ENCODE measurements at places on chromosomes 5 and 9.

GRCh38 chr5:30839956-30840355 lies 353.5 kb upstream of the CDH6 start:
- DNase-seq = no peak

- DNase-seq = no peak
Observed at GRCh38 chr5:132549576-132549975, 6.3 kb upstream of the IL5 start.

DNA sequence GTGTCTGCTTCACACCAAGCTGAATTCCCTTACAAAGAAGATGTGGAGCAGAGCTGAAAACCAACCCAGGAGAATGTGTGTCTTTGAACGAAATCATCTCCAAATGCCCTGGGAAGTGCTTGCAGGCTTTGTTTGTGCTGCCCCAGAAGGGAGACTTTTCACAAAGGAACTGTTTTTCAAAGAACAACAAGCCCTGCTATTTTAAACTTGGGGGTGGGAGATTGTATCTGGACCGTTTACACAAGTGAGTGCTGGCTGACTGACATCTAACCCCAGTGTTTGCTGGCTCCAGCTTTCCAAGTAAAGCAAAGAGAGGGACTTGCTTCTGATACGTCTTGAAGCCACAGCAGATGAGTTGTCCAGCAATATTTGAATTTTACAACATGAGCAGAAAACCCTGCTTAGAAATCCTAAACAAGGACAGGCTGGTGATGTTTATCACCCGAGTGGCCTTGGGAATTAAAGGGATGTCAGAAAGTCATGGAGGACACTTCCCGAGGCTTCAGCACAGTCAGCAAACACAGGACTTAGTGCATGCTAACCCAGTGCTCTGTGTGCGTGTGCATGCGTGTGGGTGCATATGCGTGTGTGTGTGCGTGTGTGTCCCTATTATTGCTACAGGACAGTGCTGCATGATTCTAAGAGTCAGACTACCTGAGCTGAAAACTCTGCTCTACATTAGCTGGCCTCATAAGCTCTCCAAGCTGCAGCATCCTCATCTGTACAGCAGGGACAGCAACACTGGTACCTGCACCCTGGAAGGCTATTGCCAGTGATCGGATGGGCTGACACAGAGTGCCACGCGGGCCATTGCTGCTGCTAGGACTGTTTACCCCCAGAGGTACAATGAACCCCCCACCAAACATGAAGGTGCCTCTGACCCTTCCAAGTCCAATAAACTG lies 1.4 kb downstream of the ADAMTS12 start:
- DNase-seq = no peak

- no peak for DNase-seq
Observed at GRCh38 chr9:137317021-137317717, 15.1 kb upstream of the NRARP start.

GRCh38 chr9:104972242-104972866 lies 44.4 kb upstream of the ABCA1 start:
- DNase-seq = no peak

DNA sequence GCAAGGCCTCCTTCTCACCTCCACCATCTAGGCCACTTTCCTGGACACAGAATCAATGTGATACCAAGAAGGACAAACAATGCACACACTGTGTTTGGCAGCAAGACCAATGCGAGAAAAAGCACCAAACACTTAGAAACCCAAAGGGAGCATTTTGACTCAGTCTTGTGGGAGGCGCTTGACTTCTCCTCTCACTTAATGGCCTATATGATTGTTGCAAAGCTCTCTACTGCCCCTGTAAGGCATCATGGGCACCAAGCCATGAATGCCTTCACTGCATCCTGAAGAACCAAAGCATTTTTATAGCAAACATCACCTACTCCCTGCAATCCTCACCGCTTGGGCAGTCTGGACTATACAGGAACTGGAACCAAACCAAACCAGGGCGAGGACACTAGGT lies 57.5 kb downstream of the CDH6 start:
- DNase-seq = no peak

- no peak for DNase-seq
Observed at GRCh38 chr5:76489877-76490688, 87.0 kb downstream of the IQGAP2 start.

GRCh38 chr5:80399526-80400239 lies 8.2 kb upstream of the ZFYVE16 start:
- DNase-seq = no peak

GRCh38 chr5:143506836-143507552 lies 103.5 kb upstream of the NR3C1 start:
- no peak for DNase-seq

- DNase-seq = no peak
Observed at GRCh38 chr9:116450378-116451139, 236.5 kb upstream of the TRIM32 start.

GRCh38 chr9:96186591-96187011 lies 115.4 kb downstream of the HSD17B3 start:
- DNase-seq = no peak

DNA sequence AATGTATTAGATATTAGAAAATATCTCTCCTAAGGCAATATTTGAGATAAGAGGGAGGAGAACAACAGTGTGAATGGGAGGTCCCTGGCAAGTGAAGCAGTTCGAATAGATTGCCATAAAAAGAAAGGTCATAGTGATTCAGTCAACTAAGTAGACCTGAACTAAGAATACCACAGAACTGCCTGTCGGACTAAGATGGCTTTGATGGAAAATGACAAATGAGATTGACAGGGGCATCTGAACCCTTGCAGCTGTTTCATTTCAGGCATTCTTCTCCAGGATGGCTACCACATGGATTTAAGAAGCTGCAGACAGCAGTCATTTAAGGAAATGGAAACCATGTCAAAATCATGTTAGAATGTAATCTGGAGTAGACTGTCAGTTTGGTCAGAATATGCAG lies 308.4 kb upstream of the MEF2C start:
- DNase-seq = no peak

- no peak for DNase-seq
Observed at GRCh38 chr9:116549061-116549664, 137.9 kb upstream of the TRIM32 start.

DNA sequence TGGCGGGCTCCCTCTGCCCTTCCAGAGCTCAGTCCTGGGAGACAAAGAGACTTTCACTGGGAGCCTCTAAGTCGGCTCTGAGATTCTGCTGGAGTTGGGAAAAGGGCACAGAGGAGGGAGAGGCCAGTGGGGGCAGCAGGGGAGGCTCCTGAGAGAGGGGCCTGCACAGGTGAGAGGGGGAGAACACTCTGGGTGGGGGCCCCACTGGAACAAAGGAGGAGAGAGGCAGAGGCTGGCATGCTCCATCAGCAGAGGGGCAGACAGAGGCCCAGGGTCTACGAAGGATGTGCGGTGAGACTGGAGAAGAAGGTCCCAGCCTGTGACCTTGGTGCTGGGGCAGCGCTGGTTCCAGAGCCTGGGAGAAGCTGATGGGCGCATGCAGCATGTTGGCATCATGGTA lies 8.9 kb downstream of the TCF7 start:
- no peak for DNase-seq

DNA sequence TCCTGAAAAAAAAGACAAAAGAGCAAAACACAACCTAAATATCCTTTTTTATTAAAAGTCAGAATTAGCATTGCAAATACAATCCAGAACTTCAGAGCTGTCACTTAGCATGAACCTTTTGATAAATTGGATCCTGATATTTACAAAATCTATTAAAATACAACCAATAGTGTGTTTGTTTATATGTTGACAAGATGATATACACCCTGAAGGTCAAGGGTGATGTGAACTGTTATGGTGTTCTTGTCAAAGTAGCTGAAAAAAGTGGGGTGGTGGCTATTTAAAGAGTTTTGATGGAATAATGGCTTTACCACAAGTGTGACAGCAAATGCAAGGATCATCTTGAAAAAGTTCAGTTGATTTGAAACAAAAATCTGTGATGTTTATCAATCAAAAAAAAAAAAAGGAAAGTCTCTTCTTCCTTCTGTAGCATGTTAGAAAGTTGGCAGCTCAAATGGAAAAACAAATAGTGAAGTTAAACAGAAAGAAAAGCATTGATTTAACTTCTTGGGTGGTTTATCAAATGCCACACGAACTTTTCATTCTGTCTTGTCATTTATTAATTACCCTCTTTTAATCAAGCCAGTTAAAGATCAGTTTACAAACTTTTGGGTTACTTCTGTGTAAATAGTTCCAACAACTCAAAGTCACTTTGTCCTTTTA lies 44.5 kb downstream of the PRDM6 start:
- no peak for DNase-seq

- DNase-seq = no peak
Observed at GRCh38 chr9:38006163-38006562, 62.9 kb downstream of the SHB start.

GRCh38 chr5:62007457-62007856 lies 298.5 kb upstream of the KIF2A start:
- no peak for DNase-seq

DNA sequence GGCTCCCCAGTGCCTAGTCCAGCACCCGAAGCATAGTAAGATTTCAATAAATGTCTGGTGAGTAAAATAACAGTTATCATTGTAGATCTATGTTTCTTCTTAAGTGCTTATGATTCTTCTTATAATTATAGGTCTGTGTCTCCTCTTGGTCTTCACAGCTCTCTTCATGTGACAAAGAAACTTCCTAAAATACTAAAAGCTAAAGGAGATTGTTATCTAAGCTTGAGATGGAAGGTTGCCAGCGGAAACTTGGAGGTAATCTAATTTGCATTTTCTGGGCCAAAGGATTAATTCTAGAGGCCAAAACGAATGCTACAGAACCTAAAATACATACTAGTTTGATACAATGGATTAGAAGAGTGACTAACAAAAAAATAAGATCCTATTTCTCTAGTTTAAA lies 13.6 kb upstream of the ARHGAP26 start:
- DNase-seq = no peak

GRCh38 chr5:170522211-170523141 lies 18.7 kb downstream of the KCNIP1 start:
- DNase-seq = no peak

DNA sequence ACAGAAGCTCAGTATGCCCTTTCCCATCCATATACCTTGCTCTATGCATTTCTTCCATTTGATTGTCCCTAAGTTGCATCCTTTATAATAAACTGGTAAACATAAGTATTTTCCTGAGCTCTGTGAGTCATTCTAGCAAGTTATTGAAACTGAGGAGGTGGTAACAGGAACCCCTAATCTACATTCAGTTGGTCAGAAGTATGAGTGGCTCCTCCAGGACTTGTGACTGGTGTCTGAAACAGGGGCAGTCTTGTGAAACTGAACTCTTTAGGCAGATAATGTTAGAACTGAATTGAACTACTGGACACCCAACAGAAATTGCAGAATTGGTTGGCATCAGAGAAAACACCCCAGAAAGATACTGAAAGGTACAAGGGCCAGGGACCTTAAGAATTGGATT lies 133.1 kb upstream of the POU5F2 start:
- DNase-seq = no peak

DNA sequence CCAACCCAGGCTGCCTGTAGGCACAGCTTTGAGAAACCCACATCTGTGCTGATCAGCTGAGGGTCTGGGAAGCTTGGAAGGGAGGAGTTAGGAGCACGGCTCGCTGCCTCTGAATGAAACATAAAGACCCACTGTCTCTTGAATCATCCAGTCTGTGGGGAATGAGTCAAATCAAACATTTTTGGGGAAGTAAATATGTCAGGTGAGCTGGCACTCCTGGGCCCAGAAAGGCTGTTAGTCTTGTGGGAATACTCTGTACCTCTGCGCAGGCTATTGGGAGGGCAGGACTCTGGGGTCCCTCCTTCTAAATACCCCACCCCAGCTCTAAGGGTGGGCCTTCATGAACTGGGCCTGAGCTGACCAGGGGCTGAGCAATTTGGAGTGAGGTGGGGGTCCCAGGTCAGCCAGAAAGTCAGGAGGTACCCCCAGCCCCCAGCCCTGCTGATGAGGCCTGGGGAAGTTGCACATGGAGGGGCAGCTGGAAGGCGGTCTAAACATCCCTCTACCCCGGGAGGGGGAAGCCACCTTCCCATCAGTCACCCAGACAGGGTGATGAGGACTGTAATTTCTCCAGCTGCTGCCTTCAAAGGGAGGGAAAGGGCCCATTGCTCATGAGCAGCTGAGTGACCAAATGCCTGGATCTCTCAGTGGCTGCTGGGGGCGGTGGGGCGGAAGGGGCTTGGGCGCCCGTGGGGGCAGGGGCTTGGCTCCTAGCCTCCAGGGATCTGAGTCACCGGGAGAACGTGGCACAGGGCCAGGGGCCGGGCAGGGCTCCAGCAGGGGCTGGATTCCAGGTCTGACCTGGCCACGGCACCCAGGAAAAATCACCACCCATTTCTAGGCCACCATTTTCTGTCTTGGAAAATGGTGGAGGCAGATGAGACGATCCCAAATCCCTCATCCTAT lies 10.8 kb downstream of the FIBCD1 start:
- no peak for DNase-seq

- no peak for DNase-seq
Observed at GRCh38 chr5:14681236-14681752, 16.8 kb downstream of the OTULIN start.

DNA sequence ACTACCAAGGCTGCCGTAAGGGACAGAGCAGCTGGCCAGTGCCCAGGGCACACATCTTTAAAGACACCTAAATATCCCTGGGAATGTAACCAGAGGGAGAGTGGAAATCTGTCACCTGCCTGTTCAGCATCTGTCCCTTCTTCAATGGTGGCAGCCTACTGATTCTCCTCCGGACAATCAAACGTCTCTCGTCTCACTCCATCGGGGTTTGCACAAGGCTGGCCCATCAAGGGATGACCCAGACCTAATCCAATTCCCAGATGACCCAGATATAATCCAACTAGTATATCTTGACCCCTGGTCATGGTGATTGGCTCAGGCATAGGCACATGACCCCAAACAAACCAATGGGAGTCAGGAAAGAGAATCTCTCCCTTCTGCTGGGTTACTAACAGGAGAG lies 93.5 kb downstream of the HRH2 start:
- DNase-seq = no peak

GRCh38 chr5:126527892-126528291 lies 67.1 kb downstream of the ALDH7A1 start:
- DNase-seq = no peak

DNA sequence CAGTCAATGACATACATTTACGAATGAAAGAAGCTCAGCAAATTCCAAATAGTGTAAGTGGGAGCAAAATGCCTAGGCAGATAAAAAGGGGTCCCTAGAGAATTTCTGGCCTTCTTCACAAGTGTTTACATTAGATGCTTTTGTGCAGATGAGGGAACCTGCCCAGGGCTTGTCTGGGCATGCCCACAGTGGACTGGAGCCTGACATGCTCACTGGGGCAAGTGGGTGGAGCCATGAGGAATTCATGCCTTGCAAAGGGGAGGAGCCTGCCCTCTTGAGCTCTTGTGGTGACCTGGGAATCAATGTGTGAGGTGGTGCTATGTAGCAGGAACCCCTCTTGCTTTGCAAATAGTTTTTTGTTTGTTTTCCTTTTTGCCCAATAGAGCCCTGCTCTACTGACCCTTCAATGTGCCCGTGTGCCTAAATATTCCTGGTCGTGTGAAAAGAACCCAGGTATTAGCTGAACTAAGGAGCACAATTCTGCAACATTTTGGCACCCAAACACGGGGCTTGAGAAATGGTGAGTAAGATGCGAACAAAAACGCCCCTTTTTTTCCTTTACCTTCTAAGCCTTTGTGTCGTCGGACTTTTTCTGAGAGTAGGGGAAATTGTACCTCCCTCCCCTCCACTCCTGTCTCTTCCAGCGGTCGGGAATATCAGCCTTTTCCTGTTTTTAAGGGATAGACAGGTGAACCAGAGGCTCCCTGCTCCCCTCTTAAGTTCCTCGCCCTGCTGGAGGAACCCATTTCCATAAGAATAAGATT lies 433.8 kb upstream of the CDH9 start:
- DNase-seq = no peak

- no peak for DNase-seq
Observed at GRCh38 chr5:10064546-10065195, 185.0 kb downstream of the ATPSCKMT start.
